Left ventricle myocardium inferior (tissue), 1 donor: ENCODE measurements at places on chromosomes 11 and 22.

GRCh38 chr22:38220163-38220562, 18.4 kb downstream of the MAFF start:
- no peak for DNase-seq

DNA sequence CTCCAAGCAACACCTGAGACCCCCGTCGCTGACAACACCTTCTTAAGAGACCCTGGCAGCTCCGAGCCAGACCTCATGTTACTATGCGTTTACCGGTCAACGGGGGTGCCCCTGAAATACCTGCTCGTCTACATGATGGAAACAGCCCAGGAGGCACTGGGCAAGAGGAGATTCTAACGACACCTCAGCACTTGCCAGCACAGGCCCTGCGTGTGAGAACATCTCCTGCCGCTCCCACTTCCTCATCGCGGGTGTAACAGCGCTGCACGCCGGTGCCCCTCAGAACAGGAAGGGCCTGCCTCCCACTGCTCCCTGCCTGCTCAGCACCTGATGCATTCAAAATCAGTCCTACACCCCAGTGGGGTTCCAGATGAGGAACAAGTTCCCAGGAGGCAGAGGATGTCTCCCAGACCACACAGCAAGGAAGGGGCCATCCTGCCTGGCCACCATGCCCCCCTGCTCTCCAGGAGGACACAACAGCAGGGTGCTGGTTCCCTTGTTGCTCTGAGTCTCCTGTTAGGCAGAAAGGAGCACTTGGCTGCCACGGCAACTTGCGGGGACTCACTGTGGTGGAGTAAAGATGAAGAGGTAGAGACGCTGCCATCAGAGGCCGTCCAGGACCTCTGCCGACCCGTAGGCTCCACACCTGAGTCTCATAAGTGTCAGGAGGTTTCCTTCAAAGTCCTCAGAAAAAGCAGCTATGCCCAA, 2.1 kb downstream of the TOLLIP start:
- DNase-seq = no peak

- DNase-seq = no peak
Observed at GRCh38 chr11:86380295-86381059, 5.8 kb downstream of the CCDC81 start.

DNA sequence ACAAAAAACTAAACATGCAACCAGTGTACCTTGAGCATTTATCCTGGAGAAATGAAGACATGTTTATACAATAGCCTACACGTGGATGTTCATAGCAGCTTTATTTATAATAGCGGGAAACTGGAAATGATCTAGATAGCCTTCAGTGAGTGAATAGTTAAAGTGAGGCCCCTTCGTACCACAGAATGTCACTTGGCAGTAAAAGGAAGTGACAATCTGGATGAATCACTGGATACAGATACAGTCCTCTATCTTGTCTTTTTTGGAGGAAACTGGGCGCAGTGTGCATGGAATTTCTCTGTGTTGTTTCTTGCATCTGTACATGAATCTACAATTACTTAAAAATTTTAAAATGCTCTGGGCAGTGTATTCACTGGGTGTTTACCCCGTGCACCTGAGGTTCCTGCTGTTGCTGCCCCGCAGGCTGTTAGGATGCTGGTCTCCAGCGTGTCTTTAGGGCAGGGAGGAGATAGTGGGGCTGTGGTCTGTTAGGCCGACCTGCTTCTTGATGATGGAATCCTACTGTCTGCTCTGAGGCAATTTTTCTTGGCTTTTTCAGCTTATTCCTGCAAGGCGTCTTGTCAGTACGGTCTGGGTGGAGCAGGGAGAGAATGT, 23.2 kb downstream of the DERL3 start:
- DNase-seq = no peak

DNA sequence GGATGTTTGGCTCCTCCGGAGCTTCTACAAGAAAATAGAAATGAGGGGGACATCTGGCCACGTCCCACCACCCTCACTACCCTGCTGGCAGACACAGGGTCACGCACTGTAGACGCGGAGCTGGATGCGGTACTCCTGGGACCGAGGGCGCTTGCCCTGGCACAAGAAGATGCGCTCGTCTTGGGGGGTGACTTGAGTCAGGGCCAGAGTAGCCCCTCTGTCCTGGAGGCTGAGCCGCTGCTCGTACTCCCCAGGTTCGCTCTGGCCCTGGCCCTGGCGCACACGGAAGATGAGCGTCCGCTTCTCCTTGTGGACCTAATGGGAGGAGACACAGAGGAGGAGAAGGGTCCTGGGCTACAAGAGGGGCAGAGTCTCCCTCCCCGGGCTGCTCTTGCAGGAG, 2.2 kb downstream of the MCAM start:
- no peak for DNase-seq

- no peak for DNase-seq
Observed at GRCh38 chr11:95154514-95154913, 64.9 kb downstream of the ENDOD1 start.

DNA sequence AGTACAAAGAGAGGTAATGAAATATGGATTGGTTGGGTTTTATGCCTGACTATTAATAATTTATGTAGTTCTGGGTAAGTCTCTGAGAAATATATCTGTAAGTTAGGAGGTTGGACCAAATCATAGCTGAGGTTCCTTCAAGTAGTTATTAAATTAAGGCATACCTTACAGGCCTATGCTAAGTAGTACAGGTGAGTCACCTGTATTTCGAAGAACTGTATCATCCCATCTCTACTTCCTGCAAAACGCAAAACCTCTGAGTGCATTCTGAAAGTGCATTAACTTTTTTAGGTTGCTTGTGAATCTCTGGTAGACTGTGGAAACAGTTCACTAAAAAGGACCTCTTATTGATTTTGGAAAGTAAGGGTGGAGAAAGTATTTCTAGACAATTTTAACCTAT, 37.1 kb downstream of the APOL5 start:
- no peak for DNase-seq

GRCh38 chr11:12777208-12777874, 103.1 kb downstream of the TEAD1 start:
- DNase-seq = no peak

- DNase-seq = no peak
Observed at GRCh38 chr22:48379371-48379770, 1448.3 kb downstream of the BRD1 start.

GRCh38 chr11:66251809-66252208, 16.6 kb upstream of the RAB1B start:
- no peak for DNase-seq

DNA sequence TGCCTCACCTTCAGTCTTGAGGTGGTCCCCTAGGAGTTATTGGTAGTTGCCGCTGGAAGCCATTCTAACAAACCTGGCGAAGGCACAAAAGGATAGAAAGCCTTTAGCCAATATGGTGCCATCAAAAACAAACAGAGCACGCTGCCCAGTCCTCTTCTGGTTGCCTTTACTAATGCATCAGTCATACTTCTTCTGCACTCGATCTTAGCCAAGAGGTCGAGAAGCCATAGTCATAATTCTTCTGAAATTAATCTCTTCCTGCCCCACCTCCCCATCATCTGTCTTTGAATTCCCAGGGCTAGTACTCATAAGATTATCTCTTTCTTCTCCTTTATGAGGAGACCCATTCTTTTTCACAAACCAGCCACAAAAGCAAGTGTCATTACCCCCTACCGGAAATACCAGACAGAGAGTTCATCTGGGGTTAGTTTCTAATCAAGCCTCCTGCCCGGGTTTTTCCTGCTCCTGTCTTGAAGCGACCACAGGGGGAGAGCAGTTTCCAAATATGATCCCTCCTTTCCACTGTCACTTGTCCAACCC, 21.4 kb upstream of the EHF start:
- no peak for DNase-seq

- DNase-seq = peak; percentile 88
Observed at GRCh38 chr11:16607675-16608644, 130.5 kb upstream of the C11orf58 start.

- DNase-seq = no peak
Observed at GRCh38 chr11:47333886-47334443, 18.5 kb downstream of the MYBPC3 start.

- DNase-seq = no peak
Observed at GRCh38 chr11:110527146-110527545, 97.4 kb downstream of the FDX1 start.

DNA sequence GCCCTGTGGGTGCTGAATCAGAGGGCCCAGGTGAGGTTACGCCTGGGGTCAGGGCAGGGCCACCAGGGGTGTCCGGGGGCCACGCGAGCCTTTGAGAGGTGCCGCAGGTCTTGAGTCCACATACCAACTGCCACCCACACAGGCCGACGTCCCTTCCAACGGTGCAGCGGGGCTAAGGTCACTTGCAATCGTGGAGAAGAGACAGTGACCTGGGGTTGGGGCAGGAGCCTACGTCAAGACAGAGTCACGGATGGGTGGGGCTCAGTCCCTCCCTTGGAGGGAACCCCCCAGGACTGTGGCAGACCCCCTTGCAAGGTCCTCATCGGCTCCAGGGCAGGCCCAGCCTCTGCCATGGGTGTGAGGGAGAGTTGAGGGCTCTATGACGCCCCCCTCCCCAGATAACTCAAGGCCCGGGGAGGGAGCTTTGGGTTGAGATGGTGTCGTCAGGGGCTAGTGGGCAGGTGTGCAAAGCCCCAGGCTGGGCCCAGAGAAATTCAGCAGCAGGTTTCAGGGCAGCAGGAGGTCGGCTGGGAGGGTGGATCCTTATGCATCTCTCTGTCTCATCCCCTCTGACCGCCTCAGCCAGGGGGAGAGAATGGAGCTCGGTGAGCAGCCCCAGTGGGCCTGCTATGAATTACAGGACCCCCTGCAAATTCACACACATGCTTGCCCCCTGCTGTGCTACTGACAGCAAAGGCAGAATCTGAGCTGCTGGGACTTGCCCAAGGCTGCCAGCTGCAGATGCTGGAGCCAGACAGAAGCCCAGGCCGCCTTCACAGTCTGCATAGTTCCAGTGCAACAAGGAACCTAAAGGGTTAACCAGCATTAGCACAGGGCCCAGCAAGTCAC, 60.0 kb downstream of the MYEOV start:
- no peak for DNase-seq

GRCh38 chr11:15266999-15267398, 152.3 kb downstream of the INSC start:
- no peak for DNase-seq
